ENCODE measurements at places on chromosomes 13 and 19. TPM values are rescaled to one million over a fixed set of nuclear protein-coding genes. Genes with fewer than 3 reads are reported as not detected.

Gene THSD1
- 7.2 TPM for total RNA-seq

Gene KLC3
- 0.21 TPM for total RNA-seq

Gene ANGPTL4
- total RNA-seq, result 81.6 TPM

Gene PCP2
- total RNA-seq, result not detected

Gene PGLYRP2
- total RNA-seq, result not detected

Gene PPM1N
- total RNA-seq, result 0.47 TPM

Gene ZNF563
- 3.8 TPM for total RNA-seq

Gene ZC3H4
- total RNA-seq, result 24.2 TPM

Gene FPR2
- total RNA-seq, result 1.1 TPM

Gene DHDH
- total RNA-seq, result not detected
